ENCODE measurements at places on chromosomes 11 and 22.

DNA sequence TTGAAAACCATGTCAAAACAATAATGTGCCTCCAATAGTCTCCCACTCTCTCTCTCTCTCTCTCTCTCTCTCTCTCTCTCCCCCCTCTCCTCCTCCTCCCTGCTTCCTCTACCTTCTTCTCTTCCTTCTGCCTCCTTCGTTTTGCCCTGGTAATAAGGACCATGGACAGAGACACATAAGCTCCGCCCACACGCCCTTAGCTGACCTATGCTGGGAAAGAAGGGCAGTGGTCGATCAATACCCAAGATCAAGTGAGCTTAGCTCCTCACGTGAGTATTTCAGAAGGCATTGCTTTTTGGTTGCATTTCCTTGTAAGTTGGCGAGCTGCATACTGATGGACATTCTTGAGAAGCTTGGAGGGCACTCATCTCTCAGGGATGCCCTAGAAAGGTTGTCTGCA, 194.8 kb downstream of the MIAT start:
- no peak for DNase-seq

- no peak for DNase-seq
Measured at GRCh38 chr11:112408517-112408916, 147.9 kb upstream of the PLET1 start.

DNA sequence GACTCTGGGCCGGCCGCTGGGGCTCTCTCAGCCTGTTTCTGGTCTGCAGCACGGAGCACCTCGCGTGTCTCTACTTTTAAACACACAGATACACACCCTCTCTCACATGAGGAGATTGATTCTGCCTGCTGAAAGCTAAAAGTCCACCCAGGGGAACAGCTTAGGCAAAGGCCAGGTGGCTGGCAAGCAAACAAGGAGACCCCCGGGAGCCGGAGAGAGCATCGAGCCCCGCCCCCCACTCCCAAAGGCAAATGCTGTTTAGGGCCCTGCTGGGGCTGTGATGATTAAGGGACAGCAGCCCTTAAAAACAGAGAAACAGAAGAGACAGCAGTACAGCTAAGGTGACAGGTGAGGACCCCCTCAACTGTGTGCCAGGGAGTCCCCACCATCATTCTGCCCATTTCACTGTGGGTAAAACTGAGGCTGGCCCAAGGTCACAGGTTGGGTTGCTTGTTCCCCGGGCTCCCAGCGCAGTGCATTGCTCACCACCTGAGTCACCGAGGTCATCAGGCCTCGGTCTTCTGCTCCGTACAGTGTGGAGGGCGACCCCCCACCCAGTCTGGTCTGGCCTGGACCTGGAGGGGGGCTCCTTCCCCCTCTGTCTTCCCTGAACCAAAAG, 6.8 kb downstream of the CABP7 start:
- DNase-seq: no peak

DNA sequence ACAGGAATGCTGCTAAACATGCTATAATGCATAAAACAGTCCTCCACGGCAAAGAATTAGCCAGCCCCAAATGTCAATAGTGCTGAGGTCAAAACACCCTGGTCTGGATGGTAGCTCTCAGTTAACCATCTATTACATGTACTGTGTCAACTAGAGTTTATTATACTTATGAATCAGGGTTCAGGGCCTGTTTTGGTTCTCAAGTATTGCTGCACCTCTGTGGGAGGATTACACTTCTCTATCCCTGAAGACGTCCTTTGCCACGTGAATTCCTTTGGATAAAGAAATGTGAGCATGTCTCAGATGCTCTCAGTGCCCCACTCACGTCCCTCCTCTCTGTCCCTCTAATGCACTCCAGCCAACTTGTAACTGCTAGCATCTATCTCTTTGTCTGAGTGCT, 53.4 kb downstream of the SLC1A2 start:
- no peak for DNase-seq
